Activated T-helper 17 cell treated with anti-CD3 and anti-CD28 coated beads, Interleukin-2, amount 50 U/mL, for 72 hours (primary cell): ENCODE measurements at places on chromosomes 7 and 10. TPM values are rescaled to one million over a fixed set of nuclear protein-coding genes. Genes with fewer than 3 reads are reported as not detected.

The MMP21 gene
- total RNA-seq = not detected

The LGI1 gene
- not detected for total RNA-seq

The FGL2 gene
- total RNA-seq = 0.56 TPM

The HMX2 gene
- total RNA-seq = 0.19 TPM

The INSYN2A gene
- not detected for total RNA-seq

GRCh38 chr10:103560886-103561285, 67.4 kb downstream of the NEURL1 start:
- ATAC-seq = no peak

DNA sequence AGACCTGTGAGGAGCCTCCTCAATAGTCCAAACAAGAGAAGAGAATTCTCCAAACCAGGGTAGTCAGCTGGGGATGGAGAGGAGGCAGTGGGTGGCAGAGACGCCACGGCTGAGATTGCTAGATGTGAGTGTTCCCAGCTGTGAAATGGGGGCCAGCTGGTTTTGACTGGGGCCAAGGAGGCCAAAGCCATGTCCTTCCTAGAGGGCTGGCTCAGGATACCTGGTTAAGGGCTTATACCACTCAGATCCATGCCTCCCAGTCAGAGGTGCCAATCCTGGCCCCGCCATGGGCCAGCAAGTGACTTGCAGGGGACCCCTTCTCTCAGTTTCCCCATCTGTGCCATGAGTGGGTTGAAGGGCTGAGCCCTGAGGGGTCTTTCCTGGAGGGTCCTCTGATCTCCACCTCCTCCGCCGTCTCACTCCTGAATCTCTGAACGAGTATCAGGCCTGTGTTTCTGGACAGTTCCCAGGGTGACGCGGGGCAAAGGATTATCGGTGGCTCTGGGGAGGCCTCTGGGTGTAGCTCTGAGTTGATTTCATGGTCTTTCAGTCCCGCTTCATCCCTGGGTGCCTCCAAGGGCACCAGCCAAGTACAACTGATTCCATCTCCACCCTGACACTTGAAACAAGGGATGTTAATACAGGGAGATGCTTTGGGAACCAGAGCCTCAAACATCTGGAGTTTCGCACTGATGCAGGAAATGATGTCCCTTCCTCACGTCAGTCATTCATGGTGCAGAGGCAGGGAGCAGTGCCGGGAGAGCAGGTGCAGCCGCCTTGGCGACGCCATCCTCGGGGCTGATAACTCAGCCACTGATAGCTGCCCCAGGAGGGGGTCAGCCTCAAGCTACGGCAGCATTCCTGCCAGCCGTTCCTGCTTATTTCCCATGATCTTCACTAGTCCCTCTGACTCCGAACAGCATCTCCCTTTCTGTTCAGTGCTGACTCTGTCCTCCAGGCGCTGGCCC, 126.7 kb downstream of the RGS10 start:
- ATAC-seq = no peak

DNA sequence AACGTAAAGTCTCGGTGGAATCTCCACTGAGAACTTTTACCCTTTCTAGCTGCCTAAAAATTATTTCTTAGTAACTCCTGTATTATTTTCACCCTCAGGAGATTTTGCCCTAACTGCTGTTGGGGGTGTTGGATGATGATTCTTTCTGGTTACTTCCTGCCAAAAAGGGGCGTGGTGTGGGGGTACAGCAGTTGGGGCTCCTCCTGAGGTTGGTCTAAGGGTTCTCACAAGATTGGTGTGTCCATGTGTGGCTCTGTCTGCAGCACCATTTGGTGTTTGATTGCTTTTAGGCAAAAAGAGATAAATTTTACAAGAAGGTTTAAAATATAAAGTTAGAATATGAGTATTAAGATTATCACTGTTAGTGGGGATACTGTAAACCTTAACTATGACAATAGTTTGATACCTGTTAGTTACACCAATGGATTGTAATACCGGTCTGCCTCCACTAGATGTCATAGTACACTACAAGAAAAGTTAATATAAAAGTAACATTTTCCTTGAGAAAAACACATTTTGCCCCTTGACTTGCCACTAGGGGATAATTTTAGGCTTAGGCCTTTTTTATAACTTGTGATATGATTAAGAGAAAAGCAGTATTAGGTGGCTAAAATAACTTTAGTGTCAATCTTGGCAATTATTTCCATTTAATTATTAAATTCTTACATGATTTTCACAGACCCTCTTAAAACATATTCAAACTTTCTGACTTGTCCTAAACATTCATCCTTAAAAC, 928.7 kb downstream of the IPMK start:
- no peak for ATAC-seq

DNA sequence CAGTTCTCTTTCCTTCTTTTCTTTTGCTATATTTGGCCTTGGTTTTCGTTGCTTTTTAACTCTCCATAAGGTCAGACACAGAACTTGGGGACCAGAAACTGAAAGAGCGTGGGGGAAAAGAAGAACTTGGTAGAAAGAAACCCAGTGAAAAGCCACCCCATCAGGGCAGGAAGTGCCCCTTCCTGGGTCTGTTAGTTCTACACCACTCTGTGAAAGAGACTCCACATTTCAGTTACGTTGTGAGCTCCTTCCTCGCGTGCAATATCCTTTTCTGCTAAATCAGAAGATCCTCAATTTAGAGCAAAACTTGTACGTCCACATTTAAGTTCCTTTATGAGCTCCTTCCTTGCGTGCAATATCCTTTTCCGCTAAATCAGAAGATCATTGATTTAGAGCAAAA, 220.6 kb upstream of the FOXK1 start:
- no peak for ATAC-seq

DNA sequence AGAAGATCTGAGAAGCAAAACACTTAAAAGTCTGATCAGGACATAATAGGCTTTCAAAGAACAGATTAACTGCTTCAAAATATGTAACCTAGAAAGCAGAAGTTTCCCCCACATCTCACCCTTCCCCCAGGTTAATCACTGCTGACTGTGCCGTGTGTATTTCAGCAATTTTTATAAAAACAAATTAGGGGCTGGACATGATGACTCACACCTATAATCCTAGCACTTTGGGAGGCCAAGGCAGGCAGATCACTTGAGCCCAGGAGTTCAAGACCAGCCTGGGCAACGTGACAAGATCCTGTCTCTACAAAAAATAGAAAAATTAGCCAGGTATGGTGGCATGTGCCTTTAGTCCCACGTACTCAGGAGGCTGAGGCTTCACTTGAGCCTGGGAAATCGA, 67.6 kb upstream of the GATA3 start:
- no peak for ATAC-seq

DNA sequence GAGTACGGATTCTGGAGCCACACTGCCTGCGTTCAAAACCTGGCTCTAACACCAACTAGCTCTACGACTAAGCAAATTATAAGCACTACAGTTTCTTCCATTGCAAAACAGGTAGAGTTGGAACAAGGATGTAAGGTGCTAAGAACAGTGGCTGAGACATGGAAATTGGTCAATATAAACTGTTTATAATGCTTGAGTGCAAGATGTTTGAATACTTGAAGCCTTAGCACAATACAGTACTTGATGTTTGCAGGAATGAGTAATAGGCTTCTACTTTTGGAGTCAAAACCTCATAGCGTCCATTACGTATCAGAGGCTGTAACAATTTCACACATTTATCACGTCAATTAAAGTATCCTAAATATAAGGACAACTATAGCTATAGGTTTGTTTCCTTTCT, 6.9 kb downstream of the NT5C2 start:
- no peak for ATAC-seq

DNA sequence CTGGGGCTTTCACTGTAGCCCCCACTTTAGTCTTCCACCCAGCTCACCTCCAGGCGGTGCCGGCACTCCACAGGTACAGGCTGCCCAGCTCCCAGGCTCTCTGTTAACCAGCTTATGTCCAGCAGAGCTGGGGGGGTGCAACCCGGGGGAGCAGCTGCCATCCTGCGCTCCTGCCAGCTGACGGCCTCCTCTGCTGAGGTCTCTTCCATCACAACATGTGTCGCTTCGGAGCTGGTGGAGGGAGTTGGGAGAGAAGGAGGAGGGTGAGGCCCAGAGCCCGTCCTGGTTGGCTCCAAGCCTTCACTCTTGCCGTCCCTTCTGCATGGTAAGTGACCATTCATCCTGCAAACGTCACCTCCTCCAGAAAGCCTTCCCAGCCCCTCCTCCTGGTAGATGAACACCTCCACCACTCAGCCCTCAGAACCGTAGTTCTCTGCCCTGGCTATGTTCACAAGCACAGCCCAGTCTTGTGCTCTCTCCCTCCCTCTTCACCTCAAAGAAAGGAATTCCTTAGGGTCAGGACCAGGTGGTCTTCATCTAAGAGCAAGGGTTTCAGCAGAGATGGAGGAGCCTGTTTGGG, 1.6 kb downstream of the POLM start:
- ATAC-seq = no peak

- ATAC-seq = no peak
These were observed 622.2 kb downstream of the POM121L12 start for GRCh38 chr7:53657586-53657985.

DNA sequence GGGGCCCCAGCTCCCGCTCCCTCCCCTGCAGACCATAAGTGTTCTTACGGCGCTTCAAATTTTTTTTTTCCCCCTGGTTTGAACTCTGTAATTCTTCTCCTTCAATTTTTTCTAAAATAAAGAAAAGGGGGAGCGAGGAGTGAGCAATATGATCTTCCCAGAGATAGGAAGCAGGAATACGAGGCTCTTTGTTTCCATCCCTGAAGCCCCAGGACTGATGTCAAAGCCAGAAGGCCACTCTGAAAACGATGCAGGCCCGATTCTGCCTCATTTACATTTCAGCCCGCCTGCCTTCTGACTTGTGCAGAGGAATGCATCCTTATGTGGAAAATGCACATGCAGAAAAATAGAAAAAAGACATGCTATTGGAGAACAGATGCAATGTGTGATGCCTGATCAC, 401.5 kb upstream of the MKI67 start:
- no peak for ATAC-seq

- ATAC-seq = no peak
These were observed 283.5 kb downstream of the THSD7A start for GRCh38 chr7:11548532-11548931.

DNA sequence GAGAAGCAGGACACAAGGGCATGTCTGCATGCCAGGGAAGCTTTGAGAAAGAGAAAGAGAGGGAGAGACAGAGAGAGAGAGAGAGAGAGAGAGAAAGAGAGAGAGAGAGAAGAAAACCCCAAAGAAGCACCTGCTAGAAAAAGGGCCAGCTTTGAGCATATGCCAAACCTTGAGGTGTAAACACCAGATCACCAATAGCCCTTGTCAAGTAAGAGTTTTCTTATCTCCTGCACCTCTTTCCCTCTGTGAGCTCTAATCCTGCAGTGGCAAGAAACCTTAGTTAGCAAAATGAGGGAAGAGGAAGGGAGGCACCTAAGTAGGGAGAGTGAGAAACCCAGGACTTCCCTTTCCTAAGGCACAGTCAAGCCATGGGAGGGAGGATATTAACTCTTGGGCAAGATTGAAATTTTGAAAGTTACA, 11.3 kb upstream of the TRDMT1 start:
- ATAC-seq = no peak

GRCh38 chr10:12980713-12981306, 20.7 kb downstream of the CCDC3 start:
- ATAC-seq = no peak

- ATAC-seq = no peak
These were observed 28.0 kb upstream of the RSU1 start for GRCh38 chr10:16845248-16845647.
